CD4-positive, alpha-beta T cell treated with Interleukin-21 for 1 hour (primary cell): ENCODE measurements at places on chromosomes 3 and 15.

DNA sequence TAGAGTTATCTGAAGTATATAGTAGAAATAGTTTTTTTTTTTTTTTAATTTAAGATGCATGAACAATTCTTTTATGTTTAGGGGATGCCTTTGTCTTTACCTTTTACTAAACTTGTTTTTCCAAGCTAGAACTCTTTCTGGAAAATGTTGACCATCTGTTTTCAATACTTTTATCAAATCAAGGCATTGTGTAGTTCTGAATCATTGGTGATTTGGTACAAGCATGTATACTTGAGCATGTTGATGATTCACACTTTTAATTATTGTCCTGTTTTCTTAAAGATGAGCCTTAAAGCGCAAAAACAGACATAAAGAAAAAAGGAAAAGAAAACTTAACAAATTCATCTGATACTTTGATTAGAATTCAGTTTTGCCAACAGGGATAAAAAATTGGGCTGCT lies 28.3 kb downstream of the PDCD6IP start:
- DNase-seq = no peak

DNA sequence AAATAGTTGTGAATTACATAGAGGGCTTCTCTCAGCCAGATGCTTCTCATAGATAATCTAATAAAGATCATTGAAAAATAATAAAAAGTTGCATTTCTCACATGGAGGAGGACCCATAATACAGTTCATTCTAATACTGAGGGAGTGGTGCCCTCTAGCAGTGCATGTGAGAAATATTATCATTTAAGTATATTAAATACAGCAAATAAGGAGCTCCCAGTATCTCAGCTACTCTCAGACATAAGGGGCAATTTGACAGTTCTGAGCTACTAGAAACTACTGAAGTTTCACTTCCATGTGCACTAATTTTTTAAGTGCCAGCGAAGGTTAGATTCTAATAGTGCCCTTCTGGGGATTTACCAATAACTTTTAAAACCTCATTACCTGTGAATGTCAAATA lies 188.3 kb downstream of the IL5RA start:
- DNase-seq = peak; percentile 13

GRCh38 chr3:69085168-69085832 lies 563 bp downstream of the ARL6IP5 start:
- no peak for DNase-seq

DNA sequence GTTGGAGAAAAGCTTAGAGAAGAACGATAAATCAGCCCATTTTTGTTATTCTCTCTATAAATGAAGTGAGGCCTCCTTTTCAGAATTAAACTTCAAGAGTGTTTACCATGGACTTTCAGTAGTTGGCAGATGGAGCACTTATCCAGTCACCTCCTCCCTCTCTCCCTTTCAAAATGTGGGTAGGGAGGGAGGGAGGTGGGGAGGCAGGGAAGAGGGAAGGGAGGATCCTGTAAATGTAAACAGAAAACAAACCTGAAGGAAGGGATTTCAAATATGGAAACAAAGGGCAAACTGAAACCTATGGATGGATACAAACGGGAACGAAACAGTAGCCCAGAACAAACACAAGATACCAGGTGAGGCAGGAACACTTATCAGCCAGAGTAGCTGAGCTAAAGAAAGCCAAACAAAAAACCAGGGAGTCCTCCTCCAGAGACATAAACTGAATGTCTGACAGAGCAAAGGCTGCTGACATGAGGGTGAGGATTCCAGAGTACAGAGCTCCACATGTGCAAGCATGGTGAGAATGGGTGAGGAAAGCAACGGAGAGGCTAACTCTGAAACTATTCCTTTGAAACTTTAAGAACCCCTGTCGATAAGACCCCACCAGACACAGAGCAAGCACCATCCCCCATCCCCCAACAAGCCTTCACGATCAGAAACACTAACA lies 41.0 kb upstream of the GP5 start:
- DNase-seq = no peak

- DNase-seq = peak; percentile 35
Measured at GRCh38 chr3:196969134-196969659, 564 bp upstream of the PIGZ start.

DNA sequence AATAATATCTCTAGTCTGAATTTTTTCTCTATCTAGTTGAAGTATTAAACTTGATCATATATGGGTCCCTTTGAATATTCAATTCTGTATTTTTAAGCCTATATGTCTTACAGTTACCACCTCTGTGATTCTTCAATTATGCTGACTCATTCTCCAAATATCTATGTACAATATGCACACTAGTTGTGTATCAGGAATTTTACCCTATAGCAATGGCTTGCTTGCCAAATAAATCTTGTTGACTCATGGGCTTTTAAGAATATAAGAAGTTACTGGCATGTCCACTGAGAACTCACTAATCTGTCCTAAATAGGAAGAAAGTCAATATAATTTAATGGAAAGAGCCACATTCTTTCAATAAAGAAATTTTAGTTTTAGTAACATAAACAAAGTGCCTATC lies 656.3 kb downstream of the RBMS3 start:
- no peak for DNase-seq

DNA sequence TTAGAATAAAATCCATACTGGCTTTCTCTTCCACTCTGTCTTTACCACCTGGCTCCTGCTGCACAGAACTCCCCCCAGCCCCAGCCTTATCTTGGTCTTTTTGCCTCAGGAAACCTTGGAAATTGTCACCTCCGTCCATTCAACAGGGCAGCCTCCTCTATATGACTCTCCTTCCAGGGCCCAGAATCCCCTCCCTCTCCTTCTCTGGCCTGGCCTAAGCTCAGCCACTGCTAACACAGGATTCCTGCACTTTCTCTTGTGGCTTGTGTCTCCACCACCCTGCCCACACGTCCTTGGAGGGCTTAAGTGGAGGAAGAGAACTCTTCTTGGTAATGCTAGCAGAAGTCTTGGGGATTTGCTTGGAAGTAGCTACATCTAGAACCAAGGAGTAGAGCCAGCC lies 1.5 kb upstream of the IL17RD start:
- DNase-seq = no peak

GRCh38 chr3:55899887-55900286 lies 412.8 kb upstream of the WNT5A start:
- DNase-seq = no peak

DNA sequence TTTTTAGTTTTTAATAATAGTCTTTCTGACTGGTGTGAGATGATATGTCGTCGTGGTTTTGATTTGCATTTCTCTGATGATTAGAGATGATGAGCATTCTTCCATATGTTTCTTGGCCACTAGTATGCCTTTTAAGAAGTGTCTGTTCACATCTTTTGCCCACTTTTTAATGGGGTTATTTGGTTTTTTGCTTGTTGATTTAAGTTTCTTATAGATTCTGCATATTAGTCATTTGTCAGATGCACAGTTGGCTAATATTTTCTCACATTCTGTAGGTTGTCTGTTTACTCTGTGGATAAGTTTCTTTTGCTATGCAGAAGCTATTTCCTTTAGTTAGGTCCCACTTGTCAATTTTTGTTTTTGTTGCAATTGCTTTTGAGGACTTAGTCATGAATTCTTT lies 185.4 kb downstream of the SUCNR1 start:
- DNase-seq = no peak

GRCh38 chr3:67704322-67704721 lies 49.9 kb upstream of the SUCLG2 start:
- no peak for DNase-seq

- no peak for DNase-seq
Measured at GRCh38 chr3:30241721-30242120, 364.7 kb upstream of the TGFBR2 start.

GRCh38 chr3:115823083-115823482 lies 199.8 kb downstream of the GAP43 start:
- DNase-seq = no peak

- DNase-seq = peak; percentile 10
Measured at GRCh38 chr3:170584585-170585007, 1.3 kb downstream of the SLC7A14 start.

DNA sequence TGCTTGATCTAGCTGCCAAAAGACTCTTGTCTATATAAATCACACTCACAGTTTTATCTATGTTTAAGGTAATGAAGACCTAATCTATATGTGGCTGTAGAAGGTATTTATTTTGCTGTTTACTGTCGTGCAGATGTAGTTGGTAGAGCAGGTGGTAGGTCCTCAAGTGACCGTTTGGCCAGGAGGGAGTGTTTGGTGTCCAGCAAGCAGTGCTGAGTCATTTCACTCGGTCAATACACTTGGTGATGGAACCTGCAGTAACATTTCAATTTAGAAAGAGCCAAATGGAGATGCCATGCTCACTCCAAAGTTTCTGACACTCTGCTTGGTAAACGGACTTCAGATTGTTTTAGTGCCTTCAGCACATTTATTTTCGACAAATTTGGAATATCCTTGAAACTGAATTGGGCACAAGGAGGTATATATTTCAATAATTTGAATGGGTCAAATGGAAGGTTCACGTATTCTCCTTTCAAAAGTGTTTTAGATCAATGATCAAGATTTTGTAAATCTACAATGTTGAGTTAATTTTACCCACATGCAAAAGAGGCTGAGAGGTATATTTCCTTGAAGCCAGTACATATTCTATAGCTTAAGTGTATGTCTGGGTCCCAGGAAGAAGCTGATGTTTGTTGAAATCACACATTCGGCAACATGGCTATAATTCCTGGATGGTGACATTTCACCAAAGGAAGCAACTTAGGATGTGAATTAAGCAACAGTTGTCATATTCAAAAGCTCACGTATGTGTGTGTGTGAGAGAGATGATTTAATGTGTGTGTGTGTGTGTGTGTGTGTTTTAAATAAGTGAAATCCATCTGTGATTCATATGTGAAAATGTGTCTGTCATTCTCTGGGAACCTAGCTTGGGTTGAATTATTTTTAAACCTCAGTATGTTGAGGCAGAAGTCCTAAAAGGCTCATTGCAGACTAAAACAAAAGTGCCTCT lies 7.7 kb upstream of the CX3CR1 start:
- no peak for DNase-seq

GRCh38 chr3:117137065-117137464 lies 427.5 kb downstream of the TUSC7 start:
- no peak for DNase-seq

DNA sequence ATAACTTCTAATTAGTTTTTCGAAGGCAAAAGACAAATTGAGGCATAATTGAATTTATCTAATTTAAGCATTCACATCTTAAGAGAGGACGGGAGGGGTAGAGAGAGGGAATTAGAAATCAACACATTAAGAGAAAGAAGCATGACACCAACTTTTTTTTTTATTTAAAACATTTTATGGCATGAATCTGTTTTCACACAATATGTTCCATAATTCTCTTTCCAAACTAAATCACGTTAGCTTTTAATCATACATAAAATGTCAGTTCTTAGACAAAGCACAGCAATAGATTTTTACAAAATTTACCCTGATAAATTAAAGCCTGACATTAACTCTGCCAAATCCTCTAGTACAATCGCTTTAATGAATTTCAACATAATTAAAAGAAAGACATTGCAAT lies 600.8 kb upstream of the ROBO1 start:
- no peak for DNase-seq

GRCh38 chr3:114144909-114145688 lies 33.8 kb downstream of the DRD3 start:
- no peak for DNase-seq

GRCh38 chr3:183331498-183331897 lies 78.4 kb downstream of the B3GNT5 start:
- DNase-seq = no peak

GRCh38 chr15:101490922-101491733 lies 1.6 kb upstream of the PCSK6 start:
- DNase-seq = no peak

DNA sequence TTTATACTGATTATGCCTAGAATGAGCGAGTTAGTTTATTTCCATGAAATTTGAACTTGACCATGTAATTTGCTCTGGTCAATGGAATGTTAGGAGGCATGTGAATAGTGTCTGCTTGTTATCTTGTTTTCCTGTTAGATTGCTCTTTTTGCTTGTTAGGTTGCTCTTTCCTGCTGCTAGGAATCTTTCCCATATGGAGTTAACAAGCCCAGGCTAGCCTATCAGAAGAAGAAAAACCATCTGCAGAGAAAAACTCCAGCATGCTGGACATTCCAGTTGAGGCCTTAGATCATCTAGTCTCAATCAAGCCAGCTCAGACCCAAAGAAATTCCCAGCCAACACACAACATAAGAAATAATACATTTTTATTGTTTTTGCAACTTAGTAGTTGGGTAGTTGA lies 470.2 kb upstream of the AGTR1 start:
- DNase-seq = no peak

DNA sequence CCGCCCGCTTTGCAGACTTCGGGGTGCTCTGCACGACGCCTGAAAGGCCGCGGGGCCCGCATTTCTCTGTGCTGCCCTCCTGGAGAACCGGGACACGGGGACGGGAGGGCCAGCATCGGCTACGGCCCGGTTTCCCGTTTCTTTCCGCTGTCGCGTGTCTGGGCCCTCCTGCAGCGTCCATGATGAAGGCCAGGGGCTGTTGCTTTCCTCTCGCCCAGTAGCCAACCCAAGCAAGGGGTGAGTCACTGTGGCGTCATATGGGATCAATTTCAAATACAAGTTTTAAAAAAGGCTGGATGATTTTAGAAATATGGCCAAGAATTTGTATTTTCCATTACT lies 435 bp downstream of the SLC35G2 start:
- DNase-seq = no peak

- no peak for DNase-seq
Measured at GRCh38 chr15:56939257-56939656, 20.8 kb downstream of the TCF12 start.

- no peak for DNase-seq
Measured at GRCh38 chr15:76070921-76071635, 11.3 kb downstream of the TMEM266 start.

GRCh38 chr3:180330440-180330839 lies 271.5 kb upstream of the TTC14 start:
- DNase-seq = no peak

GRCh38 chr15:39312984-39313383 lies 267.9 kb upstream of the THBS1 start:
- DNase-seq = peak; percentile 9

- DNase-seq = peak; percentile 52
Measured at GRCh38 chr15:60809375-60809774, 330.4 kb upstream of the ICE2 start.

GRCh38 chr15:48334260-48334659 lies 3.0 kb downstream of the DUT start:
- no peak for DNase-seq

GRCh38 chr3:38453913-38454177 lies 155 bp downstream of the ACVR2B start:
- DNase-seq = no peak

- DNase-seq = no peak
Measured at GRCh38 chr15:88646951-88647350, 8.1 kb downstream of the ISG20 start.

GRCh38 chr15:88257311-88258092 lies 963 bp upstream of the NTRK3 start:
- DNase-seq = no peak

GRCh38 chr3:193812791-193813500 lies 219.9 kb downstream of the OPA1 start:
- DNase-seq = no peak

DNA sequence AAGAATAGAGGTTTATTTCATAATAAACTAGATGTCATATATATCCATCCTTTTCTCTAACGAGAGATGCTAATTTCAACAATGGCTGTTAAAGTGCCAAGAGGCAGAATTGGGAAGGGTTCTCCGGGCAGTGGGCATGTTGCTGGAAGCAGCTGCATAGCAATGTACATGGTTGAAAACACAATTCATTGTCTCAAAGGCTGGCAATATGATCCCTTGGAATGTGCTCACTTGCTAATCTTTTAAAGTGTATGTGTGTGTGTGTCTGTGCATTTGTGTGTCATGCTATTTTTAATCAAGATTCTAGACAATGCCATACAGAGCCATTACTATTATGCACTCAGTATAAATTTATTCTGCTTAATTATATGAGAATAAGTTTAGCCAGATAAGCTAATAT lies 1020.3 kb downstream of the NAALADL2 start:
- DNase-seq = no peak

- DNase-seq = no peak
Measured at GRCh38 chr3:189820365-189820720, 189.2 kb downstream of the TP63 start.
